Right ventricle myocardium inferior (tissue), 1 donor: ENCODE measurements at places on chromosomes 1 and 21. TPM values are rescaled to one million over a fixed set of nuclear protein-coding genes. Genes with fewer than 3 reads are reported as not detected.
A peak's percentile ranks its signal among the peaks of the same experiment; 100 is the strongest.

Gene HTR6
- total RNA-seq = not detected

Gene SYTL1
- 0.78 TPM for total RNA-seq

Gene CDK18
- total RNA-seq = 180 TPM

Gene TRPM2
- total RNA-seq = 2.7 TPM

Gene CBR1
- total RNA-seq = 28.5 TPM

Gene LCE3D
- total RNA-seq = not detected

Gene SPRR3
- not detected for total RNA-seq

Gene IFI44L
- 3.6 TPM for total RNA-seq

- no peak for DNase-seq
These were observed 5.1 kb upstream of the C1orf159 start for GRCh38 chr1:1120866-1121591.

GRCh38 chr1:88466011-88466410, 218.1 kb upstream of the PKN2 start:
- DNase-seq = no peak

GRCh38 chr1:222956601-222957000, 141.8 kb downstream of the DISP1 start:
- no peak for DNase-seq

- DNase-seq = peak; percentile 81
These were observed 1.2 kb downstream of the PIK3C2B start for GRCh38 chr1:204493145-204493983.

GRCh38 chr21:15421441-15421881, 308.3 kb upstream of the USP25 start:
- no peak for DNase-seq

DNA sequence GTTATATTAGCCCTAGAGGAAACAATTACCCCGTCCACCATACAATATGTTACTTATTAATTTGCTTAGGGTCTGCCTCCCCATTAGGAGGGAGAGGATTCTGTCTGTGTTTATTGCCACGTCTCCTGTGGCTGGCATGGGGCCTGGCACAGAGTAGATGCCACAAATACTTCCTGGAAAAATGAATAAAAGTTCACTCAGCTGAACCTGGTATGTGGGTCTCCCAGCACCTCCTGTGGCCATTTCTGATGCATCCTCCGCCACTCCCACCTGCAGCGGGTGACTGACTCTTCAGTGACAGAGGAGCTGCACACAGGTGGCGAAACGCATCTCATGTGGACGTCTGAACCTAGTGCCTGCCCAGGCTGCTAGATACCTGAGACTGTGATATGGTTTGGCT, 112.7 kb downstream of the CLIC6 start:
- no peak for DNase-seq

GRCh38 chr1:185695299-185695698, 38.9 kb upstream of the HMCN1 start:
- DNase-seq = no peak

DNA sequence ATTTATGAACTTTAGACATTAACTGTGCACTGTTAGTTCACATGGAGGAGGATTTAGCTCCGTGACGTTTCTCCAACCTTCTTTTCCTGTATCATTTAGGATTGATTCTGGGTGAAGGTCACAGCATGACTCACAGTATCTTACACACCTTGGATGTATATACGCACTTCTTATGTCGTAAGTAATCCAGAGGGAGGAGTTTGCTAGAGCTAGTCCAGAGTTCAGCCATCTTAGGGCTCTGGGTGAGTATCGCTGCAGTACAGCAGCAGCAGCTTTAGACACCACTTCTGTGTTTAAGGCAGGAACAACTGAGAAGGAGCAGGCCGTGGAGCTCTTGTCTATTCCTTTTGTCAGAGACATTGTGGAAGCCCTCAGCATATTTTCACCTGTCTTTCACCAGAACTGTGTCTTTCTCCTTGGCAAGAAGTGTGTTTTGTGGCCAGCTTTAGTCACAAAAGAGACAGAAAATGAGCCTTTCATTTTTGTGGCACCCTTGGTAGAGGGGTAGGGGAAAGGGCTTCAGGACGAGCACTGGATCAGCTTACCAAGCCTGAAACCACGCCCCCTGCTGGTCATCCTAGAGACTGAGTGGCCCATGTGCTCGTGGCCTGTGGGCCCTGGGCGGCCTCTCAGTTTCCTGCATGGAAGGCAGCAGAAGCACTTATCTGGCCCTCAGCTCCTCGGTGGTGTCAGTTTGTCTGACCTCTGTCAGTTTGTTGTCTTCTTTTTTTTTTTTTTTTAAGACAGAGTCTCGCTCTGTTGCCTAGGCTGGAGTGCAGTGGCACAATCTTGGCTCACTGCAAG, 64.0 kb downstream of the ADARB1 start:
- peak; percentile 91 for DNase-seq

DNA sequence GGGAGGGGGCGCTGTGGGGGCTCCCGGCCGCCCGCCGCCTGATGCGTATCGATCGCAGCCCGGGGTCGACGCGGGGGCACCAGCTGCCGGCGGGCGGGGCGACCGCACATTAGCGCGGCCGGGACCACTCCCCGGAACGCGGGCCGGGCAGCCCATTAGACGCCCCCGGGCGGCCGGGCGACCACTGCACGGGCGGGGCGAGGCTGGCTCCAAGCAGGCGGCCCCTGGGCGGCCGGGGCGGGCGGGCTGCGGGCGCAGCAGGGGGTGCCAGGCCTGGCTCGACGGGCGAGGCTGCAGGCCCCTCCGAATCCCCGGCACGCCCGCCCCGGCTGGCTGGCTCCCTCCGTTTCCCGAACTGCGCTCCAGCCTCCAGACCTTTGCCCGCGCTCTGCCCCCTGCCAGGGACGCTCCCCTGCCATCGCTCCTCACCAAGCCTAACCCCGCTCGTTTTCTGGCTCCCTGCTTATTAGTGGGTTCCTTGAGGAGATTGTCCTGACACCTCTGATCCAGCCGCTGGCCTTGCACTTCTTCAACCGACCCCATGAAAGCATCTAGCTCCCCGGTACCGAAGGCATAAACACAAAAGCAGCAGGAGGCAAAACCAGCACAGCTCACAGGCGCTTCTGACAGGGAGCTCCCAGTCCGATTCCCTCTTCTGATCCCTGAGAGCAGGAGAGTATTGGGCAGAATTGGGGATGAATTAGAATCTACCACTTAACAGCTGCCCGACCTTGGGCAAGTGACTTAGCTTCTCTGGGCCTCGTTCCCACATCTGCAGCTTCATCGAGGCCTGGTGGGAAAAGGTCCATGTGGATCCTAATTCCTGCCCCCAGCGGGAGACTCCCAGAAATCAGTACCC, 92.6 kb upstream of the CASZ1 start:
- peak; percentile 8 for DNase-seq

GRCh38 chr21:18549214-18549905, 145.8 kb upstream of the TMPRSS15 start:
- no peak for DNase-seq

- DNase-seq = no peak
These were observed 113.5 kb downstream of the OMA1 start for GRCh38 chr1:58432851-58433668.

DNA sequence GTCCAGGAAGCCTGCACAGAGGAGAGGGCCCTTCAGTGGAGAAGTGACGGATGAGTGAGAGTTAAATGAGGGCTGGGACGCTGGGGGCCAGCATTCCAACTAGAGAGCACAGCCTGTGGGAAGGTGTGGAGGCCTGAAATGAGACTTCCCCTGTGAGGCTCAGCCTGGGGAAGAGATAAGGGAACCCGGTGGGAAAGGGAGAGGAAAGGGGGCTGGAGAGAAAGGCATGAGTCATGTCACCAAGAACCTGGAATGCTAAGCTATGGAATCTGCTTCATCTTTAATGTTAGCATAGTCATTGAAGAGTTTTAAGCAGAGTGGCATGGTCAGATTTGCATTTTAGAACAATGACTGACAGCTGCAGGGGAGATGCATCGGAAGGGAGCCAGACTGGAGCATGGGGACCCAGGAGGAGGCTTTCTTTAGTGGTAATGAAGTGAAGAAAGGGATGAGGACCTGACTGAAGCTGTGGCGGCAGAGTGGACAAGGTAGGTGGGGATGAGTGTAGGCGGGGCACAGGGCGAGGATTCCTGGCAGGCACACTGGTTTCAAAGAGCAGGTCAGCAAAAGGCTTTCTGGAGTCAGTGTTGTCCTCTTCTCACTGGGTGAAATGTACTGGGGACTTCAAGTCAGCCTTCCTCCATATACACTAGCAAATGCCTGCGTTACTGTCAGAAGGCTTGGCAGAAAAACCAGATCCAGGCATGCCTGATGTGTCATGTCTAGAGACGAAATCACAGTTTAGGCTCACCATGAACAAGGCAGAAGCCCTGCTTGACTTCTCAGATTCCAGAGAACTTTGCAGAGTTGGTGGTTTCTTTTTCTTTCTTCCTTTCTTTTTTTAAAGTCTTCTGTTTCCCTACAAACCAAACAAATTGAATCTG, 8.0 kb downstream of the RGL1 start:
- peak; percentile 62 for DNase-seq

DNA sequence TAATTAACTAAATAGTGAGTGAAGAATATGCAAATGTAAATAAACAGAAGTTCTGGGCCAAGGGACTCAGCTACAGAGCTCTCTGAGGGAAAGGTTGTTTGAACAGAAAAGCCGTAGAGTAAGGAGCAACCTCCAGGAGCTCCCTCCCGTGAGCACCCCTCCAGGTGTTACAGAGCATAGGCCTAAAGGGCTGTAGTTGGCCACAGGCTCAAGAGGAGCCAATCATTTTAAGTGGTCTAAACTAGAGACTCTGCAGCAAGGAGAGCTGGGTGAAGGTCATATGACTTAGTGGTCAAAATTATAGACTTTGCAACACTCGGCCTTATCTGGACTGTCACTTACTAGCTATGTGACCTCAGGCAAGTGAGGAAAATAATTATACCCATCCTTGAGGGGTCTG, 19.1 kb upstream of the RXRG start:
- no peak for DNase-seq
